GM12878 (cell line): ENCODE measurements at places on chromosomes 5 and 9. TPM values are rescaled to one million over a fixed set of nuclear protein-coding genes. Genes with fewer than 3 reads are reported as not detected.

The SLC6A7 gene
- polyA plus RNA-seq = not detected in 2 replicates

The EIF4EBP3 gene
- 9.5 TPM in 2 replicates for polyA plus RNA-seq

The PAX5 gene
- polyA plus RNA-seq = 31.2 and 32.9 TPM in 2 replicates

The LCN1 gene
- not detected in 2 replicates for polyA plus RNA-seq

The GFI1B gene
- 0.05 TPM in 1 of 2 replicates, not detected in the other for polyA plus RNA-seq

The FGD3 gene
- polyA plus RNA-seq = 12.4 TPM in 2 replicates

The CDH6 gene
- 0.01 TPM in 1 of 2 replicates, not detected in the other for polyA plus RNA-seq

The ARL10 gene
- polyA plus RNA-seq = 0.85 and 1.3 TPM in 2 replicates

The HMGCR gene
- polyA plus RNA-seq = 55.5 and 58.0 TPM in 2 replicates

The CATSPER3 gene
- not detected in 2 replicates for polyA plus RNA-seq

The PFN3 gene
- polyA plus RNA-seq = not detected in 2 replicates

The HMCN2 gene
- polyA plus RNA-seq = not detected in 2 replicates

The IFNE gene
- polyA plus RNA-seq = not detected in 2 replicates

The FAM78A gene
- polyA plus RNA-seq = 6.7 and 8.2 TPM in 2 replicates

The PRDM9 gene
- polyA plus RNA-seq = not detected in 2 replicates

The BSPRY gene
- polyA plus RNA-seq = 3.3 and 4.1 TPM in 2 replicates

The FBXO4 gene
- 19.9 and 24.5 TPM in 2 replicates for polyA plus RNA-seq

The IDNK gene
- polyA plus RNA-seq = 14.9 and 19.1 TPM in 2 replicates

The LHX3 gene
- not detected in 2 replicates for polyA plus RNA-seq

The SOWAHA gene
- polyA plus RNA-seq = not detected in 2 replicates
